Stimulated activated CD4-positive, alpha-beta T cell treated with anti-CD3 and anti-CD28 coated beads, Interleukin-2, amount 100 ng/mL, for 4 hours (primary cell): ENCODE measurements at places on chromosomes 6 and 20.

DNA sequence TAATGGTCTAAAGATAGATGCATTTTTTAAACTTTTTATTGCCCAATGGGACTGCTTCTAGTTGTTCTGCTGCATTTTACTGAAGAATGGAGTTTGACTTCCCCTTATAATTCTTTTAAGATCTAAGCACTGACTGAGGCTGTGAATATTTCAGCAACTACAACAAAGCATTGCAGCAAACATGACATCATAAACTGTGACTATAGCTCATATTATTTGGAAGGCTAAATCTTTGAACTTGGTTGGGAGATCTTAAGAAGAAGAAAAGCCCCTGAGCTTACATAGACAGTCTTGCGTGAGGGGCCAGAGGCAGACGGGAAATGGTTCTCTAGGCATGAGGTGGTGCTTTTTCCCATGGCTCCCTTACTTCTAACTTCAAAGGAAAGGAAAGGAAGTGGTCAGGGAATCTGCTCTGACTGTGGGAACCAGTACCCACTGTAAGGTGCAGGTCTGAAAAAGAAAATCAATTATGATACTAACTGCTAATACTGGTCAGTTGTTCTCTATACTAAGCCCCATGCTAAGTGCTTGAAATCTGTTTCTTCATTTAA is 14.8 kb downstream of the HEY2 start:
- DNase-seq, result no peak

DNA sequence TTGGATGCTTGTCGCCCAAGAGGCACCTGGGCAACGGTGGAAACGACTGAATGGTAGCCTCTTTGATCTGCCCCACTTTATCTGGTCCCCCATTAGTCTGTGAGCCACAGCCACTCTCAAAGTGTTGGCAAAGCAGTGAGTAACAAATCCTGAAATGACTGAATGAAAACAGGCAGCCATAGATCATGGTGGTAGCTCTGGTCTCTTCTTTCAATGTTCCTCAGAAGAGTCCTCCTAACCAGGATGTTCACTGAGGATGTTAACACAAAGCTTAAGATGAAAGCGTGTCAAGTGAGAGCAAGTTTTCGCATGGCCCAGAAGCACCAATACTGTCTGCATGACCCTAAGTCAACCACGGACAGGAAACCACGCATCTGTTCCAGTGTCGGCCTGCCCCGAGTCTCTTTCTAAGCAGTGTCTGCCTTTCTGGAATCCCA is 107.3 kb downstream of the IRF4 start:
- no peak for DNase-seq

- no peak for DNase-seq
Measured at GRCh38 chr6:161533266-161533665, 259.4 kb upstream of the AGPAT4 start.

GRCh38 chr6:167764713-167765479 is 61.8 kb upstream of the AFDN start:
- no peak for DNase-seq

GRCh38 chr6:101986476-101986875 is 593.0 kb downstream of the GRIK2 start:
- no peak for DNase-seq
